T follicular helper cell (primary cell): ENCODE measurements at places on chromosomes 3 and 15.

DNA sequence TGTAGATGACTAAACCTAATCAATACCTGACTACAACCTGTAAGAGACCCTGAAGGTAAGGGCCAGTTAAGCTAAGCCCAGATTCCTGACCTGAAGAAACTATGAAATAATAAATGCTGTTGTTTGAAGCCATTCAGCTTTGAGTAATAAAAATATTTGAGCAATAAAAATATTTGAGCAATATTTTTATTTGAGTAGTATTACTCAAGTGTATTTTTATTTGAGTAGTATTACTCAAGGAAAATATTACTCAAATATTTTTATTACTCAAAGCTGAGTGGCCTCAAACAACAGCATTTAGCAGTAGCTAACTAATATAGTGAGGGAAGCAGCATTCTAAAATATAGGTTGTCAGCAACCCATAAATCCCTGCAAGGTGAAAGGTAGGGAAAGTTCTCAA lies 143.8 kb upstream of the RARB start:
- DNase-seq = no peak

GRCh38 chr3:31968369-31968926 lies 12.6 kb downstream of the OSBPL10 start:
- no peak for DNase-seq

- DNase-seq = no peak
These were observed 310.3 kb downstream of the CHST2 start for GRCh38 chr3:143429628-143430514.

DNA sequence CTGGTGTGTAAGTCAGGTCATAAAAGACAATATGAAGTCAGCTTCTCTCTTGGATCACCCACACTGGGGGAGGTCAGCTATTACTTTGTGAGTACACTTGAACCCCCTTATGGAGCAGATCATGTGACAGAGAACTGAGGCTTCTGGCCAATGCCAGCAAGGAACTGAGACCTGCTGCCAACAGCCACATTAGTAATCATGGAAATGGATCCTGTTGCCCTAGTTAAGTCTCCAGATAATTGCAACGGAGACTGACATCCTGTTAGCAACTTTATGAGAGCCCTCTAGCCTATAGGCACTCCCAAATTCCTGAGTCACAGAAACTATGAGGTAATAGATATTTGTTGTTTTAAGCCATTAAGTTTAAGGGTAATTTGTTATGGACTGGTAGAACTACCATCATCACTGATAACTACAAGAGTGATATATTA lies 110.4 kb upstream of the GMNC start:
- no peak for DNase-seq

DNA sequence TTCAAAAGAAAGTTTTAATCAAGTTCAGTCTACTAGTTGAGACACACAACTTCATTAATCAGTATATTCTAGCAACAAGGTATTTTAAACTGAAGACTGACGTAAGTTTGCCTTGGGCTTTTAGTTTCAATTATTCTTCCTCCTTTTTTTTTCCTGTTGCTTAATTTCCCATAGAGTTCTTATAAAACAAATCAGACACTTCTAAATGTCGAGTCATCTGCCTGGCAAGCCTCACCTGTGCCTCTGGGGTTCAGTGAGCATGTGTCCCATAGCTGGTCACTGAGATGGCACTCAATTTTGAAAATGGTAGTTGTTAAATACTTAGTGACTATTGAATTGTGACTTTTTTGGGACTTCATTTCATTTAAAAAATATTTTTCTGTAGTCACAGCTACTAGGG lies 27.4 kb downstream of the NKIRAS1 start:
- no peak for DNase-seq

- DNase-seq = no peak
These were observed 88.6 kb downstream of the THSD4 start for GRCh38 chr15:71203586-71204474.

DNA sequence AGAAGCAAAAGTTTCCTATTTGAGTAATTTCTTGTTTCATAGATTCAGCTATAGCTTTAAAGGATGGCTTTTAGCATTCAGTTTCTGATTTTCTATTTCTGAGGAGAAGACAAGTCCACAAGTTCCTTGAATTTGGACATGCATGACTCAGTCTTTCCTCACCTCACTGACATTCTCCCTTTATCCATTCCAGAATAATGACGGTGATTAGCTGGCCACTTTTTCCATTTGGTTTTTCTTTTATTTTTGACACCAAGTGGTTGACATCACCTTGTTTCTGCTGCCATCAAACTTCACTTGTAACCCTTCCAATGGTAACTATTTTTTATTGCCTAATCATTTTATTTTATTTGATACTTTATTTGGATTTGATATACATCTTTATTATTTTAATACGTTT lies 404.4 kb upstream of the KCNMB2 start:
- no peak for DNase-seq

- no peak for DNase-seq
These were observed 1287.1 kb upstream of the GBE1 start for GRCh38 chr3:83048556-83048955.

DNA sequence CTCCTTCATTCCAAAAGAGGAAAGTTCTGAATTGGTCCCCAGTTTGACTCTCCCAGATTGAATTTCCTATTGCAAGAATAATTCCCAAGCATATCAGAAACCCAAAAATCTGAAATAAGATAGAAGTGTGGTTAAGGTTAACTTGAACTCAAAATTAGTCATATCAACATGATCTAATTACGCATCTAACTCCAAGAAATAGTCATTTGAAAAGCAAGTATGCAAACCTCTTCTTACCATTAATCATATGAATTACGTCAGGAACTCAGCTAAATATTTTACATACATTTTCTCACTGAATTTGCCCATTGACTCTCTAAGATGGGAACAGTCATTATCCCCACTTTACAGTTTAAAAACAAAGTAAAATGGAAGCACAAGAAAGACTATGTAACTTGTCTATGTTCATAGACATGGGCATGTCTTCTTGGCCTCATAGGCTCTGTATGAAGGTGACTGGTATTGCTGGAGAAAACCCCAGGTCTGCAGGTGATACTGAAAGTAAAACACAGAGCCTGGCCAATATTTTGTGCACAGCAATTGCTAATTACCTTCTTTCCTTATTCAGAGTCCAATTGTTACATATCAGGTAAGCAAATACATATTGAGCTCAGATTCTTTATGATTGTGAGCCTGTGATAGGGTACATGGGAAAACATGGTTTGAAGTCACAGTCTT lies 139.2 kb downstream of the ATP8B4 start:
- DNase-seq = no peak

DNA sequence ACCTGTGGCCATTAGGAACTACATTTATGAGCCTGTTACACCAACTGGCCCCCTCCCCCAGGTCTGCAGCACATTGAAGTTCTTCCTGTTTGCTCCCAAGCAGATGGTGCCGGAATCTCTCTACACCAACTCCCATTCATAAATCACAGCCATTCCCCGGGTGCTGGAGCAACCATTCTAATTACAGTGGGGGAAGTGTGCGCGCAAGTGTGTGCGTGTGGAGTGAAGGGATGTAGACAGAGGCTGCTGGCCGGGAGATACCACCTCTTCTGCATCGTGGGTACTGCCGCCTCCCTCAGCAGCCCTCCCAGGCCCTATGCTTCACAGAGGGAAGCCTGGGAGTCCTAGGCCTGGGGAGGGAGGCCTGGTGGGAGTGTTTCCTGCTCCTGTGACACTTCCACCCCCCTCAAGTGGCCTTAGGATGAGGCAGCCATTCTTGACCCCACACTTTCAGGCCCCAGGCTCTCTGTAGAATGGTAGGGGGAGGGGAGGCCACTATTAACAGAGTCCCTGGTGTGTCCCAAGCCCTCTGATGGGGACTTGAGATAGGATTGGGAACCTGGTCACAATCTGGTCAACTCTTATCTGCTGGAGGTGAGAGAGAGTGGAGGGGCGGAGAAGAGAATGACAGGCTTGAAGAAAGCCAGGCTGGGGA lies 69.1 kb downstream of the MAGEF1 start:
- no peak for DNase-seq

- DNase-seq = no peak
These were observed 96.2 kb downstream of the PRICKLE2 start for GRCh38 chr3:64129106-64129505.

DNA sequence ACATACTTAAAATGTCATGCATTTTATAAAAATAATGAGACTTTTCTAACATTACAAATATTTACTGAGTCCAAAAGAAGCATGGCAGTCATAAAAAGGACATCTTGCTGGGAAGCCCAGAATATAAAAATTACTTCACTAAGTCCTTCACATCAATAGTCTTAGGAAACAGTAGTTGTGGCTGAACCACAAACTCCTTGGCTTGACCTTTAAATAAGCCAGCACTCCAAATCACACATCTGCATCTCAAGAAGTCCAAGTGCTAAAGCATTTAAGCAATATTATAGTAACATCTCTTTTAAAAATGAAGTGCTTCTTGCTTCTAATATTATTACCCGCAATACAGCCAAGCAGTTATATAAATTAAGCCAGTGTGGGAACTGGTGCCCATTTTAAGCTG lies 8.8 kb downstream of the CCNL1 start:
- no peak for DNase-seq

- DNase-seq = no peak
These were observed 37.1 kb downstream of the SYNM start for GRCh38 chr15:99141943-99142342.

GRCh38 chr15:64209680-64210334 lies 47.0 kb upstream of the PPIB start:
- DNase-seq = no peak

GRCh38 chr3:69567023-69567709 lies 172.1 kb upstream of the MITF start:
- no peak for DNase-seq

DNA sequence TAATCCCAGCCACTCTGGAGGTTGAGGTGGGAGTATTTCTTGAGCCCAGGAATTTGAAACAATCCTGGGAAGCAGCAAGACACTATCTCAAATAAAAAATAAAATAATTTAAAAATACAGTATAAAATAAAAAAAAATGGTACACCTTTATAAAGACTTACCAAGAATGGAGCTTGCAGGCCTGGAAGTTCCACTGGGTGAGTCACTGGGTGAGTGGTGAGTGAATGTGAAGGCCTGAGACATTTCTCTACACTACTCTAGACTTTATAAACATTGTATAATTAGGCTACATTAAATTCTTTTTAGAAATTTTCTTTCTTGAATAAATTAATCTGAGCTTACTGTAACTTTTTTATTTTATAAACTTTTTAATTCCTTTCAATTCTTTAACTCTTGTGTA lies 609.1 kb upstream of the BCHE start:
- DNase-seq = no peak

GRCh38 chr15:40002295-40002694 lies 36.7 kb downstream of the SRP14 start:
- no peak for DNase-seq

DNA sequence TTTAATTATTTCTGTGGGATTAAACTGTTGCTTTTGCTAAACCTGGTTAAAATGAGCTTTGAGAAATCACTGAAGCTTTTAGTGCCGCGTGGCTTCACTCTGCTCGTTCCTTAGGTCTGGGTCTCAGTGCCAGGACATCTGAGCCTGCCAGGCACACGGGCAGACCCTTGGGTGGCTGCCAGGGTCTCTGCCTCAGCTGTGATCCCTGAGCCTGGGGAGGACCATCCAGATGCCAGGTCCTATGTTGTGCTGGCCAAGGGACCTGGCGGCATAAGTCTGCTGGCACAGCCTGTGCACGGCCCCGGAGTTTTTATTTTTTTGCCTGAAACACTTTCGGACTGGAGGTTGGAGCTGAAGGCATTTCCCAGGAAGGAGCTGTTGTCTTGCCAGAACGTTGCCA lies 328.1 kb downstream of the LRTM1 start:
- DNase-seq = no peak

DNA sequence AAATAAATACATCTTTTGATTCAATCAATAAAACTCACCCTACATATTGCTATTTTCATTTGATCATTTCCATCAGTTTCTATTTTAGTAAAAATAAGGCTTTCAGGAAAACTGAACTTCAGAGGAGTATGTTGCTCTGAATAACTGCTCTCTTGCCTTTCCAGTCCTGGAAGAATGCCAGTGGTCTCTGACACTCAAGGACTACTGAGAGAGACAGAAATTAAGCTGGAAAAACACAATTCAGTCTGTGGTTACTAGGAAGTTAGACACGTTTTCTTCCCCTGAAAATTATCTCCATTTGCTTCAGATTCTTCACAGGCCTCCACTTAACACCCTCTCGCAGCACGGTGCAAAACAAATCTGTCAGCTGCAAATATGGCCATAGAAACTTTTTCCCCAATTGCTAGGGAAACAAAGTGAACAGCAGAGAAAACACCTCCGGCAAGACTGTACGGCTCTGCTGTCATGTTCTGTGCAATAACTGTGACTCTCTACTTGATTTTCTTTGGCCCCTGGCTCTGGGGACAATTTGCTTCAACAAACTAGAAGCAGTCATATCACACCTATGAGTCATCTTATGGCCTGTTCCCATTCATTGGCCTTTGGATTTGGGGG lies 353.0 kb downstream of the MAGI1 start:
- no peak for DNase-seq
